ENCODE measurements at places on chromosomes 4 and X.
A peak's percentile ranks its signal among the peaks of the same experiment; 100 is the strongest.

GRCh38 chr4:114603497-114603896, 4.9 kb downstream of the UGT8 start:
- DNase-seq = no peak

DNA sequence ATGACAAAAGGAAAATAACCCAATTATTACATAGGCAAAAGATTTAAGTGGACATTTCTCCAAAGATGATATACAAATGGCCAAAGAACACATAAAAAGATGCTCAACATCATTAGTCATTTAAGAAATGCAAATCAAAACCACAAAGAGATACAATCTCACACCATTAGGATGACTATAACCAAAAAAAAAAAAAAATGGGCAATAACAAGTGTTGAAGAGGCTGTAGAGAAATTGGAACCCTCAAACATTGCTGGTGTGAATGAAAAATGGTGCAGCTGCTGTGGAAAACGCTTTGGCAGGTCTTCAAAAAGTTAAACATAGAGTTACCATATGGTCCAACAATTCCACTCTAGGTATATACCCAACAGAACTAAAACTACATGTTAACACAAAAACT, 5.6 kb upstream of the PRDX4 start:
- DNase-seq = no peak

- DNase-seq = no peak
These were observed 39.6 kb downstream of the SCD5 start for GRCh38 chr4:82758701-82759685.

DNA sequence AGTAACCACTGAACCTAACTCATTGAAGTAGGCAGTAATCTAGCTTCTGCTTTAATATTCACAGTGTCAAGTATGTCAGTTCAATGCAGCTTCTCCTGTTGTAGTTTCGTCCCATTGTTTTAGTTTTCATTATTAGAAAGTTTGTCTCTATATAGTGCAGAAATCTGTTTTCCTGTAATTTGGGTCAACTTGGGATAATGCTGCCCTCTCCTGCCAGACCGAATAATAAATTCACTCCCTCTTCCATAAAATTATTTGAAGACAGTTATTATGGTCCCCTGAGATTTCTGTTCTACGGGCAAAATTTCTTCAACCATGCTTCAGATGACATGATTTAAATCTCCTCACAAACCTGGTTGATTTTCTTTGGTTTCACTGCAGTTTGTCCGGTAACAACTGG, 4.6 kb upstream of the LUZP4 start:
- DNase-seq = no peak

DNA sequence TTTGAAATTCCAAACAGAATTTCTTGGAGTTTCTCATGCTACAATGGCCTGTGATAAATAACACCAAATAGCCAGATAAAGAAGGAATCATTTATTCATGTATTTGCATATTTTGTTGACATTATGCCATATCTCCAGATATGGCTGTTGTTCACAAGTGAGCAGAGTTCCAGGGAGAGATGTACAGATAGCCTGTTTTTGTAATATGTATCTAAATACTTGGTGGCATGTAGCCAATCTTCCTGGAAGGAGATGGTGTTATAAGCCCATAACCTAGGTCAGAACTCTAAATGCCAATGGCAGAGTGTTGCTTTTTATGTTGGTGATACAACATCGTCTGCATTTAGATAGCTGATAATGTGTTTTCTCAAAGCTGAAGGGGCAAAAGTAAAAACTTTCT, 292.2 kb downstream of the FBXO8 start:
- no peak for DNase-seq

- DNase-seq = no peak
These were observed 10.1 kb downstream of the TMEM271 start for GRCh38 chr4:566035-566434.

DNA sequence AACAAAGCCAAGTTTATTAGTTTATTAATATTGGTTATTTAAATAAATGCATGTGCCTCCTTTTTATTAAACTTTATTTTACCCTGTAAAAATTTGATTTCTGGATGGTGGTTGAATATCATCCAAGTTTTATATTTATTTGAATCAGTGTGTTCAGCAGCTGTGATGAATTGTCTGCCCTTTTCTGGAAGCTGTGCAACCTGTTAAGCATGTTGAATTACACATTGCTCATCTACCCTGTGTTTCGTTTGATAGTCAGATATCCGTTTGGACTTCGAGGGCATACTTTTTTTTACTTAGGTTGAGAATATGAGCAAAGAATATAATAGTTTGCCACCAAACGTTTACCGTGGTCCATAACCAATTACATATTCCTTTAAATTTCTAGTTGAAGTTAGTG, 95.8 kb upstream of the TENM3 start:
- no peak for DNase-seq

GRCh38 chr4:24112466-24112865, 222.6 kb upstream of the PPARGC1A start:
- DNase-seq = no peak

DNA sequence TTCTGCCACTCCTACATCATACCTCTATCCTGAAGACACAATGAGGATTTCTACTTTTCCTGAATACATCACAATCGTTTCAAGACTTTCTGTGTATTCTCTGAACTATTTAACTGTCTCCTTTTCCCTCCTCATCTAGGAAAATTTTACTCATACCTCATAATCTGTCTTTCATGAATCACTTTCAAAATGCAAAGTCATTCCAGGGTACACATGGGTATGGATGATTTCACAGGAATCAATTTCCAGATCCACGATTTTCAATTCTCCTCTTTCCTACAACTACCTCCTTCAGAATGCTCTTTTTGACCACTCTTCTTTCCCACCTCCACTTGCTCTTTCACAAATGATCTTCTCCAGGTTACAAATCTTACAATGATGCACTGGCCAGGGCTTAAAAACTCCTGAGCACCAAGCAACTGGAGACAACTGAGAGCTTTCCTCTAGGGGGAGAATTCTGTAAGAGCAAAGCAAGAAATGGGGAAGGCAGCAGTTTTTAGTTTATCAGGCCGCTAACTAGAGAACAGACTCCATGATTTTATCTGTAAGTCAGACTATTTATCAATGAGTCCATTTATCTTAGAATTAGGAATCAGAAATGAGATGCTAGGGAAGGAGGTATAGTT, 116.4 kb downstream of the PPP3CA start:
- DNase-seq = no peak

GRCh38 chr4:52421811-52422213, 237.3 kb downstream of the USP46 start:
- no peak for DNase-seq

DNA sequence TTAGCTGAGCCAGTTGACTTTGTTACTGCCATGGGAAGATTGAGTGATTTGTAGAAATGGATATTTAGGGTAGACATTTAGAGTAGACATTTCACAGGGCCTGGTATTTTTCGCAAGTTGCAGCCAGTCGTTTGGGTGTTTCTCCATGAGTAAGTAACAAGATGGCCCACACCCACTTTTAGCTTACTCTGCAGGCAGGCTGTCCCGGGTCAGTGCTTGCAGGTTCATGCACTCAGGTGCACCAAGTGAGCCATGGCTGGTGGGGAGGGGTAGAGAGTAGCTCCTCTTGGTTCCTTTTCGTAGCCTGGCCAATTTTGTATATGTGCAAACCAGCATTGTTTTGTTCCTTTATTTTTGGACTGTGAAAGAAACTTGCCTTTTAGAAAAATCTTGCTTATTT, 145.6 kb downstream of the POLA1 start:
- no peak for DNase-seq

GRCh38 chrX:49269767-49270248, at the start of gene PPP1R3F:
Gene PPP1R3F, plus strand, starts transcription at chrX:49269793. Its CDS starts 77 bp downstream, at chrX:49269870.
- DNase-seq = peak; percentile 36

- DNase-seq = no peak
These were observed 37.1 kb downstream of the SRPX start for GRCh38 chrX:38183596-38183995.

GRCh38 chr4:17155486-17155885, 257.0 kb upstream of the LDB2 start:
- DNase-seq = no peak

- peak; percentile 10 for DNase-seq
These were observed 1.0 kb downstream of the AGA start for GRCh38 chr4:177441061-177441802.

DNA sequence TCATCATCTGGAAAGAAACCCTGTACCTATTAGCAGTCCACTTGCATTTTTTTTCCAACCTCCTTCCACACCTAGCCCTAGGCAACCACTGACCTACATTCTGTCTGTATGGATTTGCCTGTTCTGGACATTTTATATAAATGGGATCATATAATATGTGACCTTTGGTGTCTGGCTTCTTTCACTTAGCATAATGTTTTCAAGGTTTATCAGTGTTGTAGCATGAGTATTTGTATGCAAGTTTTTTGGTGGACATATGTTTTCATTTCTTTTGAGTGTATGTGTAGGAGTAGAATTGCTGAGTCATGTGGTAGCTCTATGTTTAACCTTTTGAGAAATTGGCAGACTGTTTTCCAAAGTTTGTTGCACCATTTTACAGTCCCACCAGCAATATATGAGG, 198.6 kb downstream of the CEP135 start:
- no peak for DNase-seq

DNA sequence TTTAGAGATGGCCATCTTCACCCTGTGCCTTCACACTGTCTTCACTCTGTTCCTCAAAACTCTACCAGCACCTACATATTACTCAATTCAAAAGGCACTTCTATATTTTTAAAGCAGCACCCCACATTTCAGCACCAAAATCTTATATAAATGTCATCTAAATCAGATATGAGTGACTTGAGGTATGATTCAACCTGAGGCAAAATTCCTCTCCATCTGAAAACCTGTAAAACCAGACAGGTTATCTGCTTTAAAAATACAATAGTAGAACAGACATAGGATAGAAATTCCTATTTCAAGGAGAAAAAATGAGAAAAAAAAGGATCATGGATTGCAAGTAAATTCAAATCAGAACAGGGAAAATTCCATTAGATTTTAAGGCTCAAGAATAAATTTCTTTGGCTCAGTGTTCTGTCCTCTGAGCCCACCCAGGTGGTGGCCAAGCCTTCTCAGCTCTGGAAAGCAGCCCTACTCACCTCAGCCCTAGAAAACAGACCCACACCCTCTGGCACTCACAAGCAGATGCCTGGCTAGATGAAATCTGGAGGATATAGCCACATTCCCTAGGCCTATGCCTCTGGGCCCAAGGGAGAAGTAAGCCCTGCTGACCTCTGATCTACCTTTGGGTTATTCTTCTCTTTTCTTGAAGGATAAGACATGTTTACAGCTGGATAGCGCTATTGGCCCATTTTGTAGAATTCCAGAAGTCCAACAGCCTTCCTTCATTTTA, 240.4 kb upstream of the ZCCHC13 start:
- no peak for DNase-seq

GRCh38 chr4:148021686-148022085, 289.8 kb downstream of the ARHGAP10 start:
- no peak for DNase-seq

GRCh38 chr4:145734031-145734430, 54.1 kb downstream of the C4orf51 start:
- DNase-seq = no peak

GRCh38 chr4:107885865-107886264, 45.5 kb upstream of the CYP2U1 start:
- DNase-seq = no peak

- DNase-seq = no peak
These were observed 67.0 kb downstream of the SORBS2 start for GRCh38 chr4:185744946-185745345.

GRCh38 chrX:109843963-109844751, 111.1 kb upstream of the ACSL4 start:
- no peak for DNase-seq

GRCh38 chr4:62271107-62271506, 1071.0 kb downstream of the ADGRL3 start:
- DNase-seq = no peak
